ENCODE measurements at places on chromosomes 3 and 15.

- DNase-seq: no peak
Observed at GRCh38 chr3:123644358-123644757, 59.5 kb upstream of the HACD2 start.

- peak; percentile 21 for DNase-seq
Observed at GRCh38 chr3:150761831-150762661, 923 bp downstream of the SIAH2 start.

GRCh38 chr15:35043373-35044095, 41.6 kb downstream of the NANOGP8 start:
- no peak for DNase-seq

DNA sequence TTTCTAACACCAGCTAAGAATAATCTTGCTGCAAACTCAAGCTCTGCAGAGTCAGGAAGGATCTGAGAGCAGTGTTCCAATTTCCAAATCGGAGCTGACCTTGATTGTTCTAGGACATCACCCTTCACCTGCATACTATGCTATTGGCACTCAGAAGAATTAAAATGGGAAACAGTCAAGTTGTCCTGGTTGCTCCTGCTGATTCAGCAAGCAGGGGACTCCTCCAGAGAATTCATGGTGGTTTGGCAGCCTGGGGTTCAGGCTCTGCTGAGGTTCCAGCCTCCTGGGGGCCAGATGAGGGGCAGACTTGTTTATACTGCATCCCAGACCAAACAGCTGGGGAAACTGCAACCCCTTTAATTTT, 213.7 kb upstream of the ADAMTS9 start:
- DNase-seq: no peak

GRCh38 chr3:152128356-152128755, 140.4 kb upstream of the MBNL1 start:
- DNase-seq: no peak

DNA sequence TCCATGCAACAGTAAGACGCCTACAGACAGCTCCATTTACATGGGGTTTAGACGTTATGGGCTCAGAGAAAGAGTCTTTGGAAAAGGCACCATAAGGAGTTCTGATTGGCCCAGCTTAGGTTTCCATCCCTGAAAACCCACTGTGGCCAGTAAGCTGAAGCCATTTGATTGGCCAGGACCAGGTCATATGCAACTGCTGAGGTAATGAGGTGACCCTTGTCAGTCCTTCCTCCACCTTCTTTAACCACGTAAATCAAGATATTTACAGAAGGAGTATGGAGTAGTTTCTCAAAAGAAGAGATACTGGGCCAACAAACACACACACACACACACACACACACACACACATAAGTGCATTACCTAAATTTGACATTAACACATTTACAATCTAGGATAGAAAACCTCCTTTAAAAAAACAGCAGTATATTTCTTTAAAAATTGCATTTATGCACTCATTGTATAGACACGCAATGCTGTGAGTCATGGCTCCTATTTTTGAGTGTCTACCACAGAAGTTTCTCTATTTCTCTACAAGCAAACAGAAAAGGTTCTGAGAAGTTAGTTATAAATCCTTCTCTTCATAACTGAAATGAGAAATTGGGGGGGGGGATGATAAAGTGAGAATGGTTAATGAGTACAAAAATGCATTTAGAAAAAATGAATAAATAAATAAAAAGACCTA, 16.3 kb upstream of the MB21D2 start:
- DNase-seq: no peak

- no peak for DNase-seq
Observed at GRCh38 chr3:7484636-7485035, 623.7 kb downstream of the GRM7 start.

DNA sequence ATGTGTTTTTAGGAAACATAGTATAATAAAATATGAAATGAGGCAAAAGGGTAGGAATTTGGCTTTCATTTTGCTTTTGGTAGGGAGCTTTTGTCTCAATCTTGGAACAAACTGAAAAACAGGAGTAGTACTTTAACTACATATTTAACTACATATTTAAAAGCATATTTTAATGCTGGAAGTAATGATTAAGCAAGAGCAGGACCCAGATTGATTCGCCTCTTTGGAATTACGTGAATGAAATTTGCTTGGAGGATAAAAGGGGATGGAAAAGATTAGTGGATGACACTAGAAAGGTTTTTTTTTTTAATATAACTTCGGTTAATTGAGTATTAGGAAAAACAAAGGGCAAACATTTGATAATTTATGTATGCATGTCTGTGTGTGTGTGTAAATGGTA, 11.2 kb upstream of the TMEM212 start:
- no peak for DNase-seq

DNA sequence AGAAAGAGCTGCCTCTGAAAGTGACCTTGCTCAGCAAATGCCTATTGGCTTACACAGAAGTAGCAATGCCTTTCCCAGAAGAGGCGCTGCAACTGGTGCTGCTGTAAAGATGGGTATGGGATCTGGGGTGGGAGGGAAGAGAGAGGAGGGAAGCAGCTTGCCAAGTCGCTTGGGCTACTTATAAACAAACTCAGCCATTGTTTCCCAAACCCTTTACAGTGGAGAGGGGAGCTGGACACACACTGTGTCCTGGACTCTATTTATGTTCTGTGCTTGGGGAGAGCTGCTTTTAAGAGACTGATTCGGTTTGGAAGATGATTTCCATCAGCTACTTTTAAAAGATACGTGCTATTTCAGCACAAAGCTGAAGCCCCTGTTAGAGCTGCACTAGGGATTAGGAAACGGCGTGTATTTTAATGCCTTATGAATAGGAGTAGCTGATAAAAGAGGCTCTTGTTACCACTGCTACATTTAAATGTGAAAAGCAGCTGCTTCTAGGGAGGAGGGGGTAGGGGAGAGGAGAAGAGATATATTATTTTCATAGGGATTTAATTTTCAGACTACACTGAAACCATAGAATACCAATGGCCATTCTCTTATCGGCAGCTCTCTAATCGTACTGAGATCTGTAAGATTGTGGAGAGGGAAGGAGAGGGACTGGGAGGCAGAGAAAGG, 440.6 kb downstream of the MCTP2 start:
- no peak for DNase-seq

DNA sequence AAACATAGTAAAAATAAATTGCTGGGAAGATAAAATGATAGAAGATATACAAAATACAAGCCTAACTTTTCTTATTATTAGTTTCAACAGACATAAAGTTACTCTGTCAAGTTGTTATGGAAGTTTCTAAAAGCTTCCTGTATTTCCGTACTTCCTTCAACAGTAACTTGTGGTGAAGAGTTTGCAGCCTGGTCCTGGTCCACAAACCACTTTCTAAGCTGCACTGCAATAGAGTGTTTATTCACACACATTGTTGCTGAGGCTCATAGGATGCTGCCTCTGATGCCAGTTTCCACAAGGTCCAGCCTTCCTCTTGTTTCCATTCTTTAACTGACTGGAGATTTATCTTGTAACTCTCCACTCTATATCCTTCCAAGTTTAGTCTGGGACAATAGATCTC, 39.4 kb upstream of the KY start:
- DNase-seq: no peak

GRCh38 chr3:139561959-139562676, 22.6 kb upstream of the RBP1 start:
- DNase-seq: no peak

GRCh38 chr15:40352281-40352901, 1.6 kb downstream of the PHGR1 start:
- no peak for DNase-seq

GRCh38 chr3:196660381-196661166, 21.1 kb downstream of the NRROS start:
- DNase-seq: no peak

- no peak for DNase-seq
Observed at GRCh38 chr15:100686021-100686724, 83.8 kb downstream of the ASB7 start.

GRCh38 chr3:167773584-167773983, 38.1 kb downstream of the SERPINI1 start:
- DNase-seq: no peak

- no peak for DNase-seq
Observed at GRCh38 chr3:188827103-188827502, 344.7 kb upstream of the TPRG1 start.

DNA sequence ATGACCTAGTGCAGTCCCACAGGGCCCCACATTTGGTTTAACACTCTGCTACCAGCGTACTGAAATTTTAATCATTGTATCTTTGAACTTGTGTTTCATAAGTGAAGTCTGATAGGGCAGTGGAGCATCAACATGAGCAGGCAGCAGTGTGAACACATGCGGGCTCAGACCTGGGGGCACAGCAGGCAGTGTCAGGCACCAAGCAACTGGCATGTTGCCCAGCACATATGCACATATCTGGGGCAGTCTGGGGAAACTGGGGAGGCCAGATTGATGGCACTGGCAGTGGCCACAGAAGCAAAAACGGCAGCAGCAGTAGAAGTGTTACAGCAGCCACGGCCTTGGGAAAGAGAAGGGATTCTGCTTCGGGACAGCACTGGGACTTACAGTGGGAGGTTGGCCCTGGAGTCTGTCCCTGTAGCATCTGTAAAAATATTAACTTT, 353.9 kb upstream of the KCNMB2 start:
- no peak for DNase-seq

GRCh38 chr15:101427606-101428487, 61.7 kb downstream of the PCSK6 start:
- DNase-seq: no peak

- no peak for DNase-seq
Observed at GRCh38 chr15:49815950-49816349, 195.1 kb downstream of the DTWD1 start.

- no peak for DNase-seq
Observed at GRCh38 chr3:18557216-18557615, 132.1 kb upstream of the SATB1 start.

DNA sequence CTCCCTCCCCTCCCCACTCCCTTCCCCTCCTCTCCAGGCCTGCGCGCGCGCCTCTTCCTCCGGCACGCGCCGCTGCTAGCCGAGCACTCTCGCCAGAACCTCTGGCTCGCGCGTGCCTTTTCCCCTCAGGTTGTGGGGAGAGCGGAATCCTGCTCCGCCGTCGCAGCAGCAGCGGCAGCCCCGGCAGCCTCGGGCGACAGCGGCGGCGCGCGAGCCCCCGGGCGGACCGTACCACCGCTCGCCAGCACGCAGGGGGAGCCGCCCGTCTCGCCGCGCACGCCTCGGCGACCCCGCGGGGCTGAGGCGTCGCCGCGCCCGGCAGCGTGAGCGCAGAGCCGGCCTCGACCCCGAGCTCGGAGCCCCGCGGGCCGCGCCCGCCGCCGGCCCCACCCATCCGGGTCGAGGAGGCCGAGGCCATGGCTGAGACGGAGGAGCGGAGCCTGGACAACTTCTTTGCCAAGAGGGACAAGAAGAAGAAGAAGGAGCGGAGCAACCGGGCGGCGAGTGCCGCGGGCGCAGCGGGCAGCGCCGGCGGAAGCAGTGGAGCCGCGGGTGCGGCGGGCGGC, at the start of gene CDV3:
Gene CDV3, plus strand, starts transcription at position 58 of the 566 bp plus-strand sequence. Its CDS starts 359 bp downstream, at position 417.
- DNase-seq: no peak

Measured in stimulated activated CD8-positive, alpha-beta memory T cell treated with anti-CD3 and anti-CD28 coated beads, Interleukin-4, amount 100 ng/mL, for 24 hours (primary cell).